Cerebellum (tissue), 4 donors: ENCODE measurements at places on chromosomes 6 and 20. TPM values are rescaled to one million over a fixed set of nuclear protein-coding genes. Genes with fewer than 3 reads are reported as not detected.

GRCh38 chr6:46690911-46691451 is 3.3 kb downstream of the TDRD6 start:
- DNase-seq, result no peak

GRCh38 chr6:7693827-7694226 is 32.1 kb upstream of the BMP6 start:
- no peak for DNase-seq

GRCh38 chr6:29183594-29183993 is 12.9 kb downstream of the OR2J2 start:
- no peak for DNase-seq

- DNase-seq, result no peak
Observed at GRCh38 chr6:29602564-29603361, 17.8 kb downstream of the OR2H2 start.

GRCh38 chr6:97813889-97814567 is 531.0 kb upstream of the MMS22L start:
- no peak for DNase-seq

The ETV7 gene
- not detected for total RNA-seq
